ENCODE measurements at places on chromosomes 13 and 19.
A peak's percentile ranks its signal among the peaks of the same experiment; 100 is the strongest.

DNA sequence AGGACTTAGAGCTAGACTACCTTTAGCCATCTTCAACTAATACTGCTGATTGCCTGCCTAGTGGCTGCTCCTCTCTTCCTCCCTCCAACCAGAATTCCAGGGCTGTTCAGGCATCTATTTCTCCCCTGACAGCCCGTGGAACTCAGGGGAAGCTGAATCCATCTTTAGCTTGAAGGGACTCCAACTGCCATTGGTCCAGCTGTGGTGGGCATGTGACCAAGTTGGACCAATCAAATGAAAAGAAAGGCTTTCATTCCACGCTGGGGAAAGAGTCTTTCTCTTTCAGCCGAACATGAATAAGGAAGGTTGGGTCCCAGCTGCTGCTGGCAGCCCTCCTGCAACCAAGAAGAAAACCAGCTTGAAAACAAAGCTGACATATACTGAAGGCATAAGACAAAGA, 168.5 kb upstream of the OBI1 start:
- no peak for DNase-seq

GRCh38 chr19:7257148-7258040, 36.8 kb downstream of the INSR start:
- DNase-seq: no peak

DNA sequence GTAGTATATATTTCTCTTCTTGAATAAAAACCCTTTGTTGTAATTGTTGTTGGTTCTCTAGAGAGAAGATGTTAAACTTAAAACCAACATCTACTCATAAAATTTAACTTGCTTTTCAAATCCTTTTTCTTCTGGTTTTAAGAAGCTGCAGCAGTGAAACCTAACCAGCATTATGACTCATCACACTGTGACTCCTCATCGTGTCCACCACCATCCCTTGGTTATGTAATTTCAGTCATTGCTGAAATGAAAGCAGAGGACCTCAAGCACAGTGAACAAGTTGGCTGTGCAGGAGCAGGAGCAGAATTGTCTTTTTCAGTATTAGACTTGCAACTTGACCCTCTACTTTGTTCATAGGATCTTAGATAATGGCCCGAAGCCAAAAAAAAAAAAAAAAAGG, 64.9 kb upstream of the HTR2A start:
- DNase-seq: no peak

DNA sequence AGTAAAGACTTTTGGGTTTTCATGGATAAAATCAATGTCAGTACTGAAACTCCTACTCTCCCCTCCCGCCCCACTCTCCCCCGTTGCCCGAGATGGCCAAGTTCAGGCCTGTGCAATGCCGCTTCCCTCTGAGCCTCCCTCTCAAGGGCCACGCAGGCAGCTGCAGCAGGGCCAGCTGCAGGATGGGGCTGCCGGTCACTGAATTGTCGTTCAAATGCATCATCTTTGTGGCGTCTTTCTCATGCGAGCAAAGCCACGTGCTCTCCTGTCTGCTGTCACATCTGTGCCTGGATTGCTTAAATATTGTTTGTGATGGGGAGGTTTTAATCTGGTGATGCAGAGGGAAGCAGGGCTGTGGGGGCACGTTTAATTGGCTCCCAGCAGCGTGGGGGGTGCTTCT, 26.6 kb downstream of the SHISA2 start:
- no peak for DNase-seq

DNA sequence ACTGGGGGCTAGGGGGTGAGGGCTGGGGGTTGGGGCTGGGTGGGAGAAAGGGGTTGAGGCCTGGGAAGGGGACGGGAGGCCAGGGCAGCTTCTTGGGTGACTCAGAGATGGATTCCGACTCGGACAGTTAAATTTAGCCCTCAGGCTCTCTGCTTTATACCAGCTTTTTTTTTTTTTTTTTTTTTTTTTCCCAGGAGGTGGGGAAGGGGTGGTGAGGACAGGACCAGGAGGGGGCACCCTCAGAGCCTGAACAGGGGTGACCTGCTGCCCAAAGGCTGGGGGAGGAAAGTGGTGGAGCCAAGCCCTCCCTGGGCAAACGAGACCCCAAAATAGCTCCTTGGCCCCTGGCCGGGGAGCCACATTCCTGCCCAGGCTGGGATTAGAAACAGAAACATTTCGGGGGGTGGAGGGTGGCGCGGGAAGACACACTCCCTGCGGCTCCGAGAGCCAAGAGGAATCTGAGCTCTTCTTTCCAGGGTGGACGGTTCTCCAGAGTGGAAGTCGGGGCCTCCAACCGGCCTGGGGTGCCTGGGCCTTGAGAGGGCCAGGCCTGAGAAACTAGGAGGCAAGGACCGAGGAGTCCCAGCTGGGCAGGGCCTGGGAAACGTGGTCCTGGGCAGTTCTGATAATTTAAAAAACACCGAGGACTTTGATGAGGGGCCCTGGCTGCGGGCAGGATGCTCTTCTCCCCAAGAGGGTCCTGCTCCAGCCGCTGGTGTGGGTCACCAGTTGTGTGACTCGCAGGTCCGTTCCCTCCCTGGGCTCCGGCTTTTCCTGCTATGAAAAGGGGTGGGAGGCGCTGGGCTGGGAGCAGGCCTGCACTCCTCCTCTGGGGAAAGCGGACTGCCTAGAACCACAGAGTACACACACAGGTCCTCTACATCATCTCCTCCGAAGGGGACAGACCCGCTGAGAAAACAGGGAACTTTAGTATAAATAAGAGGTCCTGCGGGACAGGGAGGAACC, 813 bp upstream of the DMPK start:
- no peak for DNase-seq

DNA sequence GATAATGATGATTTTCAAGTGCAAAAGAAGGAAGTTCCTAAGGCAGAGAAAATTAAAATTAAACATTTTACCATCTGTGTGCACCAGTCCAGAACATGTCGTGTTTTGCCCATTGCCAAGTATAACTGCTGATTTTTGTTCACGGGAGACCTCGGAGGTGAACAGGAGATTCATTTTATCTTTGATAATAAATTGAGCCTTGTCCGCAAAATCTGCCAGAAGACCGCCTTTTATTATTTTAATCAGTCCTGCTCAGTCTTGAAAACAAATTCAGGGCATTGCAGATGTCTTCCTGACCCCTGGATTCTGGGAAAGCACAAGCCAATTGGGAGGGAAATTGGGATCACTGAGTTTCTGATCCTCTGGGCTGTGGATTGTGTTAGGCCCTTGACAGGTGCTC, 165.9 kb downstream of the STK24 start:
- no peak for DNase-seq

DNA sequence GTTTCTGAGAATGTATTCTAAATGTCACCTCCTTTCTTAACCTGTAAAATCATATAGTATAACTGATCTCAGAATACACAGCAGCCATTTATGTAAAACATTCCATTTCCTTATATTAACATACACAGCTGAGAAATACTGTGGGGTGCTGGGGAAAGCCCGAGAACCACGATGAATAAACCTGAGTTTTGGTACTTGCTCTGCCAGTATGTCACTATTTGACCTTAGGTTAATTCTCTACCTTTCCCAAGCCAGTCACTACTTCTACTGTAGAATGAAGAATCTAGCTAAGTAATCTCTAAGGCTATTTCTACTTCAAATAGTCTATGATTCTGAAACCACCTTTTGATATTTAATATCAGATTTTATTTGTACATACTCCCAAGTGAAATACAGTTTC, 173.7 kb downstream of the TBC1D4 start:
- peak; percentile 52 for DNase-seq

- DNase-seq: peak; percentile 75
Observed at GRCh38 chr13:46553886-46554858, 1.2 kb downstream of the LRCH1 start.

DNA sequence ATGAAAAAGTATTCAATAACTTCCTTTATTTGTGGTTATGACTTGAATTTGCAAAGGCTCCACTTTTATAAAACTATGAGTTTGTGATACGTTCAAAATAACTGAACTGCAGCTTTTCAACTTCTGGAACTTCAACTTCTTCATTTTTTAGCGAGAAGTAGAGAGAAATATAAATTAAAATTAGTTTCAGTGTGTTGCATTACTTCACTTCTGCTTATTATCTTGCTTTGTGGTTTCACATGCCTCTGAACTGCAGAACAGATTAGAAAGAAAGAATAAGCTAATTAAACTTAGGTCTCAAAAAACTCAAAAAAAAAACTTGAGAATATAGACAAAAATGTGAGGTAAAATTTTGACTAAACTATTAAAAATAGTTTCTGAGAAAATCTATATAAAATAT, 1073.4 kb downstream of the PCDH17 start:
- DNase-seq: no peak

DNA sequence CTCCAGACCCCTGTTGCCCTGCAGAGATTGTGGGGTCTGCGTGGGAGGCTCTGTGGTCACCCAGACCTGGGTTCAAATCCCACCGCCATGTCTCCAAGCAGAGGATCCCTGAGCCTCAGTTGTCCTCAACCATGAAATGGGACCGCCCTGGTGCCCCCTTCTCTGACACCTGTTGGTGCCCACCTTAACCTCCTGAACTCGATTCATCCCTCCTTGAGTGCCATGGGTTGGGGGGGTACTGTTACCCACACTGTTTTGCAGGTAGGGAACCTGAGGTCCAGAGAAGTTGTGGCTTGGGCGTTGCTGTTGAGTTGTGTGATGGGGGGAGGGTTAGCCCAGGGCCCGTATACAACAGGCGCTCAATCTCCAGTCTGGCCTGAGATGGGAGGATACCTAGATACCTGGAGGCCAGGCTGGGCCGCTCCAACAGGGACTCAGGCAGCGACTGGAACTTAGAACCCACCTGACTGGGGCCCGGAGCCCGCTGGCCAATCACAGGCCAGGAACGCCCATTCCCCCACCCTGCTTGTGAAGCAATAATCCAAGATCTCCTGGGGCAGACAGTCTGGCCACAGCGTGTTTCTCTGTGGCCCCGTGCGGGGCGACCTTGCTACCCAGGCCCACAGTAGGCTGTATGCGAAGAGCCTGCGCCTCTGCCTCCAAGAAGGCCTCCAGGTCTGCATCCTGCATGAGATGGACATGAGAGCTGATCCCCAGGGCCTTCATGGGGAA, 2.8 kb downstream of the ARID3A start:
- no peak for DNase-seq

DNA sequence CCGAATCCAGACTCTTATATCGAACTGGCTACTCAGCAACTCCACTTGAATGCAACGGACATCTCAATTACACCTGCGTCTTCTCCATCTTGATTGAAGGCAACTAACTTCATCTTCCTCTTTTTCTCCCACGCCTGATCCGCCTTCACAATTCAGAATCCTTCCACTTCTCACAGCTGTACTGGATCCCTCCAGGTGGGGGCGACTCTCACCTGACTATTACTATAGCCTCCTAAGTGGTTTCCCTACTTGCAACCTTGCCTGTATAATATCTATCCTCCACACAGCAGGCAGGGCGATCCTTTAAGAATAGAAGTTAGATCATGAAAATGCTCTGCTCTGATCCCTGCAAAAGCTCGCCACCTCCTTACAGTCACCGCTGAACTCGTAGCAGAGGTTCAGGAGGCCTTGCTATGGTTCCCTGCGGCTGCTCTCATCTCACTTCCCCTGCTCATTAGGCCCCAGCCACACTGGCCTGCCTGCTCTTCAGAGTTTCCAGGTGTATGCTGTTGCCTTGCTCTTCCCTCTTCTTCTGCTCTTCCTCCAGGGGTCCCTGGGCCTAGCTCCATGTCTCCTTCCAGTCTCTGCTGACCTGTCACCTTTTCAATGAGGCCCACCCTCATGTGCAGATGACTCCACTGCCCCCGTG, 31.9 kb downstream of the RFXAP start:
- DNase-seq: peak; percentile 15

GRCh38 chr19:33804021-33804799, 7.5 kb downstream of the KCTD15 start:
- no peak for DNase-seq

DNA sequence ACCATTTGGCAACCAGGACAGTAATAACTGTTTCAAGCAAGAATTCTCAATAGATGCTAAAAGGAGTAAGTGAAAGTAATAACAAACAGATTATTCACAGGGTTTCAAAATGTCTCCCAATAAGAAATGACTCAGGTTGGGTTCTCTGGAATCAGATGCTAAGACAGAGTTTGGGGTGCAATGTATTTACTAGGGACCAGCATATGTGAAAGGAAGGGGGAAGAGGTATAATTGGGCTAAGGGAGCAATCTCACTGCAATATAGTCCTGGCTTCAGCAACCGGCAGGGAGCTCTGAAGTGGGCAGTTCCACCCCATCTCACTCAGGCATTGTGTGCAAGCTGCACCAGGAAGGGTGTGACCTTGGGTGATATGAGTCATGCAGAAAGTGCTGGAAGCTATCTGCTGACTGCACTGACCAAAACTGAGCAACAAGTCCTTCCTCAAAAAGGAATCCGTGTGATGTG, 23.4 kb downstream of the ZDHHC20 start:
- DNase-seq: peak; percentile 40

DNA sequence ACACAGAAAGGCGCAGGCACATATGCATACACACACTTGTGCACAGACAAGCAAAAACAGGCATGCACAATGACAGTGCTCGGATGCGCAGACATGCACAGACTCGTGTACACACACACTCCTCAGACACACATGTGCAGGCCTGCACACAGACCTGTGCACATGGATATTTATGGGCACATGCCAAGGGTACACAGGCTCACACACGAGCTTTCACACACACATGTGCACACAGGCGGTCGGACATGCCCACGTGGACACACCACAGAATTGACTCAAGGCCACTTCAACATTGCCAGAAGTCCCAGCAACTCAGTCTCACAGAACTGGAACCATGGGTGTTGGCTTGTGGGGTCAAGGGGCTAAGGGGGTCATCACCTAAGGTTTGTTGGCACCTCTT, 206.8 kb downstream of the URI1 start:
- DNase-seq: no peak

DNA sequence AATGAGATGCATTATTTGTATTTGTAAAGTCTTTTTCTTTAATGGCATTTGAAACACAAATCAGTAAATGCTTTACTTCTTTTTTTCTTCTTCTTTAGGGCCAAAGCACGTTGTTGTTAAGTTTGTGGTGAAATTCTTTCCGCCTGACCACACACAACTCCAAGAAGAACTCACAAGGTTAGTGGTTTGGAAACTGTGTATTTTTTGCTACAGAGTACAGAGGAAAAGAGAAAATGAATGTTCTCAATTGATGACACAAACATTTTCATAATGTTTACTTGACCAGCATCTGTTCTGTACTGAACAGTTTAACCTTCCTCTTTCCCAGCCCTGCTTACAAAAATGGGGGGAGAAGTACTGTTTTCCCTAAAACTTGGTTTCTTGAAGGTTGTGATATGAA, 190.9 kb upstream of the RNF113B start:
- DNase-seq: no peak

DNA sequence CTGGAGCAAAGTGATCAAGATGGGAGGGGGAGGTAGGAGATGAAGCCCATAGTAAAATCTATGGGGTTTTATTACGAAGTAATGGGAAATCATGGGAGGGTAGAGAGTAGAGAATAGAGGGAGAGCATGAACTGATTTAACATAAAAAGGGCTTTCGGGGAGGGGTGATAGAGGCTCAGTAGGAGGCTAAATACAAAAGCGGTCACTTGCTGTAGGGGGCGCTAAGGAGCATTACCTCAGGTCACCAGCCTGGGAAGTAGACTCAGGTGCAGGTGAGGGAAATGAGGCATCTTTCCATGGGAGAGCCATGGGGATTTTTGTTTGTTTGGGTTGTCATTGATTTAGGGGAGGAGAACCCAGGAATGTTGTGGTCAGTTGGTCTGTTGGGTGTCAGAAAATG, 14.1 kb downstream of the KRTDAP start:
- DNase-seq: peak; percentile 29

GRCh38 chr13:74444161-74444571, 310.0 kb upstream of the KLF12 start:
- DNase-seq: no peak
